ENCODE measurements at places on chromosomes 11 and 22. TPM values are rescaled to one million over a fixed set of nuclear protein-coding genes. Genes with fewer than 3 reads are reported as not detected.

DNA sequence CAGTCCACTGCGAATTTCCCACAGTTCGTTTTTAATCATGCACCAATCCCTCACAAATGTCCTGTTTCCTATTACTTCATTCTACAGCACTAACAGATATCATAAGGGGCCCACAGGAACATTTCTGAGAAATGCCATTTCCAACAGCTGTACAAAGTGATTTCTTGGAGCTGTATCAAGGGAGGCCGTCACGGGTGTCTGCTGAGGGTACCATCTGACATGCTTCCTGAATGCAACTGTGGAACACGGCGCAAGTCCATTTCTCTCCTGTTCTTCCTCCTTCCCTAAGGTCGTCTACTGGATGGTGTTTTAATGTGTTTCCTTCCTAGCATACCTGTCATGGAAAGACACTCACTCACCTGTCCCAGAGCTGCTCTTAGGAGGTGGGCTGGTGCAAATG, 320.7 kb downstream of the LARGE1 start:
- H3K27me3 ChIP-seq: no peaks in the 10 kb centered on the region
- no peaks in the 10 kb centered on the region for H3K36me3 ChIP-seq
- DNase-seq: no peak
- H3K27ac ChIP-seq: no peak overlapping the region
- no peaks in the 10 kb centered on the region for H3K4me1 ChIP-seq
- H3K4me3 ChIP-seq: no peak overlapping the region

DNA sequence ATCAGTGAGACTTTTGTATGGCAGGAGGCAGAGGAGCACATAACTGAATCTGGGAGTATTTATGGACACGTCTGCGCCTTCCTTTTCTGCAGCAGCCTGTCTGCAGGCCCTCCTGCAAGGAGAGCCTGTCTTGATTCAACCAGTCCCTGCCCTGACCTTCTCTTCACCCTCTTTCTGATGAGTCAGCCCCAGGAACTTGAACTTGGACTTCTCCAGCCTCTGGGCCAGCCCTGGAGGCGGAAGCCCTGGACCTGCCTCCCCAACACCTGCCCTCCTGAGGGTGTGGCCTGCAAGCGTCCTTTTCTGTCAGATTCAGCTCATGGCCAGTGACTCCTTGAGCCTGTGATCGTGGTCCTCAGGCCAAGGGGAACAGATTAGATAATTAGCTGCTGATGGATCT, 20.0 kb downstream of the DAGLA start:
- no peak for DNase-seq
- no peaks in the 10 kb centered on the region for H3K36me3 ChIP-seq
- no peak overlapping the region for H3K27ac ChIP-seq
- no peak overlapping the region for H3K4me3 ChIP-seq

DNA sequence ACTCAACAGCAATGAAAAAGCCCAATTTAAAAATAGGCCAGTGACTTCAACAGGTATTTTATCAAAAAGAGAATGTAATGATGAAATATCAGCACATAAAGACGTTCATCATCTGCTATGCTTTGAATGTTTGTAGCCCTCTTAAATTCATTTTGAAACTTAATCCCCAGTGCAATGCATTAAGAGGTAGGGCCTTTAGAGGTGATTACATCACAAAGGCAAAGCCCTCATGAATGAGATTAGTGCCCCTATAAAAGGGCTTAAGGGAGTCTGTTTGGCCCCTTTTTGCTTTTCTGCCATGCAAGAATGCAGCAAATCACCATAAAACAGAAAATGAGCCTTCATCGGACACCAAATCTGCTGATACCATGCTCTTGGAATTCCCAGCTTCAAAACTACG, 637.0 kb downstream of the DLG2 start:
- DNase-seq: no peak
- H3K4me1 ChIP-seq: no peaks in the 10 kb centered on the region
- H3K4me3 ChIP-seq: no peak overlapping the region

- peaks cover 52% of the 10 kb centered on the region for H3K4me1 ChIP-seq
- DNase-seq: no peak
- H3K4me3 ChIP-seq: no peak overlapping the region
Measured at GRCh38 chr22:40535642-40536041, 100.9 kb downstream of the MRTFA start.

DNA sequence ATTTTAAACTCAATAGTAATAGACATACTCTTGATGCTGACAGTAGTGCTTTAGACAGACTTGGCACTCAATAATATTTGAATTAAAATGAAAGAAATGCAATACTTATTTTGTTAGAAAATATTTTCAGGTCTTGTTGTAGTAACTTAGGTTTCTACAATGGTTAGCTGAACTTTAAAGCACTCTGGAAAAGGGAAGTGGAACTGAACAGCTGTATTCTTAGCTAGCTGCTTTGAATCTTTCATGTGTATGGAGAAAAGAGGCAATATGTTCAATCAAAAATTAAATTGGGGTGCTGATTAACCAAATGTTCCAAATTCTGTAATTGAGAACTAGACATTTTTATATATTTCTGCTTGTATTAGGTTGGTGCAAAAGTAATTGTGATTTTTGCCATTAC, 517.9 kb upstream of the RAG2 start:
- no peaks in the 10 kb centered on the region for H3K4me1 ChIP-seq
- no peak overlapping the region for H3K4me3 ChIP-seq
- no peak for DNase-seq
- no peak overlapping the region for H3K27ac ChIP-seq

- no peak for DNase-seq
- H3K27me3 ChIP-seq: peaks cover 52% of the 10 kb centered on the region
- H3K4me3 ChIP-seq: no peak overlapping the region
- H3K36me3 ChIP-seq: no peaks in the 10 kb centered on the region
- no peaks in the 10 kb centered on the region for H3K4me1 ChIP-seq
- no peak overlapping the region for H3K27ac ChIP-seq
Measured at GRCh38 chr11:113562981-113563461, 87.8 kb upstream of the DRD2 start.

GRCh38 chr11:116460156-116460920, 312.4 kb downstream of the BUD13 start:
- no peaks in the 10 kb centered on the region for H3K4me1 ChIP-seq
- H3K27ac ChIP-seq: no peak overlapping the region
- no peaks in the 10 kb centered on the region for H3K36me3 ChIP-seq
- H3K27me3 ChIP-seq: no peaks in the 10 kb centered on the region

Gene F2
- 0.19 TPM for total RNA-seq

Gene C11orf52
- 0.42 TPM for total RNA-seq

Gene SCGB1A1
- total RNA-seq: not detected

Gene CD44
- total RNA-seq: 309 TPM

Gene TYMP
- 9.0 TPM for total RNA-seq

Measured in osteocyte (in vitro differentiated cells).